ENCODE measurements at places on chromosomes 2 and 18. TPM values are rescaled to one million over a fixed set of nuclear protein-coding genes. Genes with fewer than 3 reads are reported as not detected.

The NAPG gene
- 38.3 TPM for total RNA-seq

GRCh38 chr18:55764386-55764785, 176.4 kb upstream of the TCF4 start:
- no peak for DNase-seq

The KCNK3 gene
- 2.3 TPM for total RNA-seq

The MFSD2B gene
- not detected for total RNA-seq

DNA sequence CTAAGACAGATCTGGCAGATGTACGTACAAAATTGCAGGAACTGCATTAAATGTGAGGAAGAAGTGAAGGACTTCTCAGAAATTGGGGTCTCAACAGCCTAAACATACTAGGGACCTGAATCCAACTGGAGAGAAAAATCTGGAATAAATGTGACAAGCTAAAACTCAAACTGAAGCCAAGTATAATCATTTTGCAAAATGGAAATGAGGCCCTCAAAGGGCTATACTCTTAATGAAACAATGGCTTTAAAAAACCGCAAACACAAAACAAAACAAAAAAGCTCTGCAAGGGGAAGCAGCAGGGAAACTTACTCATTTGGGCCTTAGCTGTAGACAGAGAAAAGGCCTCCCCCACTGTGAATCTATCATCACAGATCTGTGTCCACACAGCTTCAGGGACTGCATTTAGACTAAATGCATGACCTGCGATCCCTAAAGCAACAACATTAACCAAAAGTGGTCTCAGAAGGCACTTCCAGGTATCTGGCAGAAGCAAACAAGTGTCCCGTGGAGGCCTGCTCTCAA, 63.2 kb downstream of the CCBE1 start:
- DNase-seq = peak; percentile 36

- no peak for DNase-seq
These were observed 931.0 kb downstream of the EPHA4 start for GRCh38 chr2:220641137-220641536.

- peak; percentile 97 for DNase-seq
These were observed 412.1 kb upstream of the TRIB2 start for GRCh38 chr2:12304564-12305171.

GRCh38 chr2:76019128-76019527, 308.4 kb upstream of the GCFC2 start:
- no peak for DNase-seq

DNA sequence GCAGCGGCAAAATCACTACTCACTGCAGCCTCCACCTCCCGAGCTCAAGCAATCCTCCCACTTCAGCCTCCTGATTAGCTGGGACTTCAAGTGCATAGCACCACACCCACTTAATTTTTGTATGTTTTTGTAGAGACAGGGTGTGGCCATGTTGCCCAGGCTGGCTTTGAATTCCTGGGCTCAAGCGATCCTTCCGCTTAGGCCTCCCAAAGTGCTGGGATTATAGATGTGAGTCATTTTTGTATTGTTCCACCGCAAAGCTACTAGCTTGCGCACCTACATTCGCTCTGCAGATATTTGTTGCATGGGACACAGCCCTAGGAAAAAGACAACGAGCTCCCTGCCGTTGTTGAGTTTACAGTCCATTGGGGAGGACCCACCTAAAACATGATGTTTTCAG, 173.5 kb upstream of the AGAP1 start:
- no peak for DNase-seq

The NTSR2 gene
- total RNA-seq = not detected

DNA sequence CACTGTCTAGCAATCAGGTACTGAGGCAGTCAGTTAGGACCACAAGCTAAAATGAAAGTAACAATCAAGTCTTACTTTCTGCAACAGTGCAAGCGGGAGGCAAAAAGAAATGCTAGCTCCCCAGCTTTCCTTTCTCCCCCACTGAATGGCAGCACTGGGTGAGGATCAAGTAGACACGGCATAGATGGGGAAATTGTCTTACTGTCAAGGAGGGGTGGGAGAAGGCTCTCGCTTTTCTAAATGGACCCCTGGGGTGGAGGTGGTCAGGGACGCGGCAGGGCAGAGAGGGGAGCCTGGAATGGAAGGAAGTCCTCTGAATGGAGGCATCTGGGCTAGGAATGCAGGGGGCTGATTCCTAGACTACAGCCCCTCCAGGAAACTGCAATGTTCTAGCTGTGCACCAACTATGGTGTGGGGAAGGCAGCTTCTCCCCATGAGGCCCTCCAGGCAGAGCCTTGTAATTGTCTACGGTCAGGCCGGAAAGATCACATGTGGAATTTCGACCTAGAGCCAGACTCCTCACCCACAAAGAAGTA, 24.3 kb downstream of the METTL8 start:
- DNase-seq = peak; percentile 62

The TNFAIP6 gene
- 7.3 TPM for total RNA-seq

- no peak for DNase-seq
These were observed 853 bp upstream of the OSBPL6 start for GRCh38 chr2:178193496-178193822.

The CXCR1 gene
- total RNA-seq = not detected

The ZAP70 gene
- 2.0 TPM for total RNA-seq

DNA sequence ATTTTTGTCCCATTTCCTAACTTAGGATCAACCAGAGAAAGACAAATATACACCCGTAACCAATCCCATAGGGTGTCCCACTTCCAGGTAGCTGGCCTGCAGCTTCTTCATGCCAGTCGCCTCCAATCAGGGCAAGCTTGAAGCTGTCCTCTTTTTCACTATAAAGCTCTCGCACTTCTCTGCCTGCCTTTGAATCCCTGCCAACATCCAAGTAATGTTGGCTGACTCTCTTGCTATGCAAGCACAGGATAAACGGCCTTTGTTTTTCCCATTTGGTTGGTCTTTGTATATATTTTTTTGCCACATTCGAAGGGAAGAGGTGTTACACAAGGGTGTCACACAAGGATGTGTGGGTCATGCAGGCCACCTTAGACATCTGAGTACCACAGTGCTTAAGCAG, 388.8 kb downstream of the CBLN2 start:
- DNase-seq = no peak

DNA sequence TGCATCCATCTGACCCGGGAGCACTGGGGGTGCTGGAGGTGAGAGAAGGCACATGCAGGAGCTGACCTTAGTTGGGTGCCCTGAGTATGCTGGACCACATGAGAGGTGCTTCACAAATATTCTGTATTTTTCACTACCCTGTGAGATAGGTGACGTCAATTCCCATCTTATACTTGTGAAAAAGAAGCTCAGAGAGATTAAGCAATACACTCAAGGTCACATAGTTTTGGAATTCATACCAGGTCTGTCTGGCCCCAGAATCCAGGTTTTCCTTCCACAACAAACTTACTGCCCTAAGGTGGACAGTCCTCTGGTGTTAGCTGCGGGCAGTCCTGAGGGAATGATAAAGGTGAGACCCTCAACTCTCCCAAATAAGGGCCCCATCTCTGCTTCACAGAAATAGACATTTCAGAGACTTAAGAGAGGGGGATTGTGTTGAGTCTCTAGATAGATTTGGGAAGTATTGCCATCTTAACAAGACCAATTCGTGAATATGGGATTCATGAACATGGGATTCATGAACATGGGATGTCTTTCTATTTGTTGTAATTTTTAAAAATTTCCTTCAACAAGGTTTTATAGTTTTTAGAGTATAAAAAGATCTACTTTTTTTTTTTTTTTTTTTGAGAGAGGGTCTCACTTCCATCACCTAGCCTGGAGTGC, 64.0 kb upstream of the SMAD7 start:
- no peak for DNase-seq

DNA sequence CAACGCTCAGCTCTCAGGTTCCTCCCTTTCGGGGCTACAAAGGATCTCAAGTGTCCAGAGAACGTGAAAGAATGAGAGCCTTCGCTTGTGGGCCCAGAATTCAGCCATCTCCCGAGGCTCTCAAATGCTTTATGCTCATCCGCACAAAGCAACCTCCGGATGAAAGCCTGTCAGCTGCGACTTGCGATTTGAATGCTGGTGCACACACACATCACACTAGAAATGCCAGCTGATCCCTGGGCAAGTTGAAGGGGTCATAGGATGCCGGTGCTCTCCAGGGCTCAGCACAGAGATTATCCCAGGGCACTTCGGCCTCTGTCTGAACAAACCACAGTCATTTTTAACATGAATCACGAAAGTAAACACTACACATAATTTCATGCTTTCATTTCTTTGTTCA, 141.8 kb upstream of the MYT1L start:
- DNase-seq = no peak

GRCh38 chr2:180122874-180123273, 115.8 kb upstream of the CWC22 start:
- peak; percentile 10 for DNase-seq

DNA sequence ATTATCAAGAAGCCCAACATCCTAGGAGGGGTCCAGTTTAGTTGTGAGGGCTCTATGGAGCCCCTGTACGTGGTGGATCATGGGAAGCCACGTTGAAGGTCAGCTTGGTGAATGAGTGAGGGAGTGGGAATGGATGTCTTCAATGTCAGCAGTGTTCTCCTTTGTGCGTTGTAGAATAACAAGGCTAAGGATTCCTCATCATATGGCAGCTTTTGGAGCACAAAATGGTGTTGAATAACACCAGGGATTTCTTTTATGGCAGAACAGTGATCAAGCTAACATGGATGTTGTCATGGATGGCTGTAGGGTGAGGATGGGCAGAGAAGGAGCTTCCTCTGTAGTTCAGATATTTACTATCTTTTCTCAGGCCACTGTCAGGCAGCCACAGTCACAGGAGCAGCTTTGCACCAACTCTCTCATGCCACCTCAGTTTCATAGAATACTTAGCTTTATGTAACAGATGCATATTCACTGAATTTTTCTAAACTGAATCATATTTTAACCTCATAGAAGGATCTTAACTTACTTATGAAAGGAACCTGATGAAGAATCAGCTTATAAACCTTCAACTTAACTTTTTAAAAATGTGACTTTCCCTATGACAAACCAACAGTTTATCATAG, 284.5 kb upstream of the EPAS1 start:
- no peak for DNase-seq

GRCh38 chr18:56927786-56928185, 219.1 kb upstream of the BOD1L2 start:
- DNase-seq = no peak

The ADGRF3 gene
- total RNA-seq = under 0.01 TPM

The ANKRD62 gene
- total RNA-seq = not detected

GRCh38 chr2:2716771-2717170, 385.7 kb upstream of the MYT1L start:
- no peak for DNase-seq

DNA sequence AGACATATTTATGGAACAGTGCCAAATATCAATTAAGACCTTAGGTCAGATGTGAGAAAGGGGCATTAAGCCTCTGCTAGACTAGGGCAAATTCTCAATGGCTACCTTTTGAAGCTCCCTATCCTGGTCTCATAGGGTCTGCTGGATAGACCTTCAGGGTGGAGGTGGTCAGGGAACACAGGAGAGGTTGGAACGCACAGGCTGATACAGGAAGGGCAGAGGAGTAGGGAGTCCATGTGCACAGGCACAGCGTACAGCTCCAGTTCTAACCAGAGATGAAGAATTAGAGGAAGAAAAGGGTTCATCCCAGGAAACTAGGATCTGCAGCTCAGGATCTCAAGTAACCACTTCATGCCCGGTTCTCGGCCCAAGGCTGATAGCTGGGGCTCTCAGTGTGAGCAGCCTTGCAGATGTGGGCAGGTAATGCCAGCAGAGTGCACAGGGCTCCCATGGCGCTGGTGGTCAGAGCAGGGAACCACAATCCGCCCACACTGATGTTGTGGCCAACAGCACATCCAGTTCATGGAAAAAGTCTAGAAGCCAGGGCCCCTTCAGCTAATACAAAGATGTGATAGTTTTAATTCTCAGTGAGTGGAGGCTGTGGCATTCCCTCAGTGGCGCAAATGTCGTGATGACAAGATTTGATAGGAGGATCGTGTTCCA, 3.4 kb upstream of the EVA1A start:
- no peak for DNase-seq

Data from RPMI7951 (cell line).